Right renal cortex interstitium (tissue), 3 donors: ENCODE measurements at places on chromosomes 2 and 18.

- DNase-seq = no peak
Observed at GRCh38 chr2:151475071-151475470, 65.4 kb downstream of the RIF1 start.

GRCh38 chr2:24084386-24085199, at the start of gene TP53I3:
TP53I3 (minus strand) TSS chr2:24084834; CDS start chr2:24084326, 508 bp downstream.
- peak; percentile 86 for DNase-seq

GRCh38 chr2:207759890-207760289, 9.8 kb downstream of the FZD5 start:
- DNase-seq = no peak

- DNase-seq = no peak
Observed at GRCh38 chr2:237280939-237281338, 133.0 kb downstream of the COL6A3 start.

GRCh38 chr18:56316727-56317126, 321.7 kb downstream of the TXNL1 start:
- DNase-seq = no peak

GRCh38 chr2:165469417-165469816, at the start of gene CSRNP3:
CSRNP3 (plus strand) TSS chr2:165469698; CDS start chr2:165595066, 125,368 bp downstream.
- peak; percentile 71 for DNase-seq
